ENCODE measurements at places on chromosomes 3 and 15. TPM values are rescaled to one million over a fixed set of nuclear protein-coding genes. Genes with fewer than 3 reads are reported as not detected.

The PIF1 gene
- 36.3 TPM for total RNA-seq

DNA sequence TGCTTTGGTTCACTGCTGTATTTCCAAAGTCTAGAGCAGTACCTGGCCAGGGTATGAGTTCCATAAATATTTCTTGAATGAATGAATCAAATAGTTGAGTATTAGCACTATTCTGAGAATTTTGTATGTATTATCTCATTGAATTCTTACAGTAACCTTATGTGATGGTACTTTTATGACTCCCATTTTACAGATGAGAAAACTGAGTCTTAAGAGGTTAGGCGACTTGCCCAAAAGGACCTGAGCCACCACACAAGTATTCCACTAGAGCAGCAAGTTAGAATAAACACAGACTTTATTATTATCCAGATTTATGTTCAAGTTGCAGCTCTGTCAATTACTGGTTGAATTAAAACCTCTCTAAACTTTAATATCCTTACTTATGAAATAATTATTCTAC is 29.4 kb downstream of the CRTC3 start:
- DNase-seq: no peak

DNA sequence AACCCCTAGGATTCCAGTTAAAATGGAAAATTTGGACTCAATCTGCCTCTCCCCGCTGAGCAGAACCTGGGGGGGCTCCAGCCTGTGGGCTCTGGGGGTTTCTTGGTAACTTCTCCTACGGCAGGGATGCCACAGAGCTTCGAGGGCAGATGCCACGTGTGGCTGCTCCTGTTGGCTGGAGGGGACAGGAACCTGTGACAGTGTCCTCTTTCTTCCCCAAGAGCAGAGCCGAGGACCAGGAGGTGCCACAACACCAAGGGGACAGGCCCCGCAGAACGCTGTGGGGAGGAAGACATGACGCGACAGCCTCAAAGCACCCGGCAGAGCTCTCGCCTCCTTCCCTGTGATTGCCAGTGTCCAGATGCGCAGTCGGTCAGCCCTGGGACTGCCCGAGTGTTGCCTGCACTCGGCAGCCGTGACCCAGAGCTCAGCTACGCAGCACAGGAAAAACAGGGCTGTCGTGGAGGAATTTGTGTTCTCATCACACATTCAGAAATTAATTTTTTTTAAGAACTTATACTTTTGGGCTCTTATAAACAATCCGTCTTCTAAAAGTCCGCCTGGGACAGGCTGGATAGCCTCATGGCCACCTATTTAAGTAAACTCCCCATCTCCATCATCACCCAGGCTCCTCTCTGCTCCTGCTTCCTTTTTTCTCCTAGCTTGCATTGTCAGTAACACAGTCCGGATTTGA is 131.9 kb upstream of the MEF2A start:
- DNase-seq: peak; percentile 5

- no peak for DNase-seq
Measured at GRCh38 chr3:170491901-170492300, 73.2 kb downstream of the CLDN11 start.

DNA sequence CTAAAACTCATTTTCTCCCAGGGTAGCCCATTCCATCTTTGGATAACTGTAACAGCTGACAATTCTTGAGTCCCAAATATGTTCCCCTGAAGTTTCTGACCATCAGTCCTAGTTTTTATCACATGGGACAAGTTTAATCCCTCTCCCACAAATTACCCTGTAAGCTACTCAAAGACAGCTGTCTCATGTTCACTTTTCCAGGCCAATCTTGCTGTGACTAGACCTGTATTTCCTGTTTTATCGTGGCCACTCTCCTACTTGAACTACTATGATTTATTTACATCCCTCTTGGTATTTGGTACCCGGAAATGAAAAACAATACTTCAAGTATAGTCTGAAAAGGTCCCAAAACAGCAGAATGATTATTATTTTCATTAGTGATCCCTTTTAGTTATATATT is 95.1 kb upstream of the MEX3B start:
- no peak for DNase-seq

The CADPS gene
- not detected for total RNA-seq

DNA sequence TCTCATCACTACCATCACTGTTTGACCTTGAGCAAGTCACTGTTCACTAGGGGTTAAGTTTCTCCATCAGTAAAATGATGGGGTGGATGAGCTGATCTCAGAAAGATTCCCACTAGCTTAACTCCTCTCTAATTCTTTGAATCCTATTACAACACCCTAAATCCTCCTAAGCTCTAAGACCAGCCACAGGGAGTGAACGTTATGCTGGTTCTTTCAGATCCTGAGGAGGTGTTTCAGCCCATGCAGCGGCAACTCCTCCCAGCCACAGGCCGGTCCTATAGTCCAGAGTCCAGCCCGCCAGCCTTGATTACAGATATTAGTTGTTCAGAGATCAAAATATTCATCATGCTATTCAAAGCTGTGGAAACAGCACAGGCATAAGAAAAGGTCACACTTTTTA is 15.1 kb downstream of the MB21D2 start:
- no peak for DNase-seq

The HOMER2 gene
- total RNA-seq: 4.6 TPM
